ENCODE measurements at places on chromosomes 12 and 14.

DNA sequence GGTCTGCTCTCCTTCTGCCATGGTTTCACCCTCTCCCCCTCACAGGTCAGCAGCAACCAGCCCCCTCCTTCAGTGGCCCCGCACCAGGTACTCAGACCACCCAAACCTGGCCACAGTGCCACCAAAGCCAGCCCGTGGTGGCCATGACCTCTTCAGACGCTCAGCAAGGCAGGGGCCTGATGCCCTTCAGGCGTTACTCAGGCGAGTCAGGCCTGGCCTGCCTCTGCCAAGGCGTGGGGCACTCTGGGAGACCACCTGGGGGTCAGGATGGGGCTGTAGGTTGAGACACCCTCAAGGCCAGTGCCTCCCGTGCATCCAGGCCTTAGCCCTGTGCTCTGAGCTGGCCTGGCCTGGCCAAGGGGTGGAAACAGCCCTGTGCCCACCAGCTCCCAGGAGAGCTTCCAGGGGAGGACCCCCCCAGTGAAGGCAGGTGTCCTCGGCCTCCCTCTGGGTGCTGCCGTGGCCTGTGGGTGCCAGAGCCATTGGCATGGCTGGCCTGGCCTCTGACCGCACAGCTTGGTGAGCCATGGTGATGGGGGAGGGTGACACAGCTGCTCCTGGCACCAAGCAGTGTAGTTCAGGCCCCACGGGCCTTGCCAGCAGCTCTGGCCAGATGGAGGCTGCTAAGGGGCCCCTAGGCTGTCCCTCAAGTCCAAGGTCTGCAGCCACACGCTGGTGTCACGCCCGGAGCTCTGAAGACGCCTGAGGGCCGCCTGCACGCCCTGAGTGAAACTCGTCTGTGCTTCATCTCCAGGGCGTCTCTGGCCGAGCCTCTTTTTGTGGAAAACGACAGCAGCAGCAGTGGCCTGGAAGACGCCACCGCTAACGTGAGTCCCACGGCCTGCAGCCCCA is 15.1 kb downstream of the XRCC3 start:
- no peak for DNase-seq

DNA sequence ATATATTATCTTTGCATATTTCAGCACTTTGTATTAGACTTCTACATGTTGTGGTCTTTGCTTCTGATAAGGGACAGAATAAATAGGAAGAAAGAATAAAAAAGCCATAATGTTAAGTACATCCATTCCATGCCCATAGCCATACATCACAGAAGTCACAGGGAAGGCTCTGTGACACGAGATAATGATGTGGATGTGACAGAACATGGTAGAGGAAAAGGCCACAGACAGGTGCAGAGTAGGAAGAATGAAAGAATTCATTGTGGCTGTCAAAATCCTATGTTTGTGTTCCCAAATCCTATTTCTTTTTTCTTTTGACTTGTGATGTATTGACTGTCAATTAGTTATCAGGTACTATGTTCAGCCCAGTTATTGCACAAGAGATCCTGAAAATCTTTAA is 38.4 kb downstream of the BICD1 start:
- DNase-seq = no peak

DNA sequence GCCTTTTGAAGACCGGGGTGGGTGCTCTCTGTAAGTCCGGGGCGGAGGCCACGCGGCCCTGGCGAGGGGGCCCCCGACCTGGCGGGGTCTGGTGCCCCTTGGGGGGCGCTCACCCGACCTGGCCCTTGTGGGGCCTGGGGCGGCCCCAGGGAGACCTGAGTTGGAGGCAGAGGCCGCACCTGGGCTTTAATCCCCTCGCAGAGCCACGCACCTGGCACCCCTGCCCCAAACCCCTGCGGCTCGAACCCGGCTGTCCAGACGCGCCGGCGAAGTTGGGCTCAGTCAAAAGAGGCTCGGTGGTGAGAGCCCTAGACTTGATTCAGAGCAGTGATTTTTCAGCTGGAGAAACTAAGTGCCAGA is 267 bp downstream of the CFAP251 start:
- no peak for DNase-seq

GRCh38 chr12:67573566-67573965 is 75.0 kb upstream of the DYRK2 start:
- DNase-seq = no peak

- DNase-seq = no peak
Observed at GRCh38 chr14:104446611-104447010, 133.0 kb upstream of the C14orf180 start.

- DNase-seq = no peak
Observed at GRCh38 chr12:92193063-92193462, 47.4 kb upstream of the BTG1 start.

DNA sequence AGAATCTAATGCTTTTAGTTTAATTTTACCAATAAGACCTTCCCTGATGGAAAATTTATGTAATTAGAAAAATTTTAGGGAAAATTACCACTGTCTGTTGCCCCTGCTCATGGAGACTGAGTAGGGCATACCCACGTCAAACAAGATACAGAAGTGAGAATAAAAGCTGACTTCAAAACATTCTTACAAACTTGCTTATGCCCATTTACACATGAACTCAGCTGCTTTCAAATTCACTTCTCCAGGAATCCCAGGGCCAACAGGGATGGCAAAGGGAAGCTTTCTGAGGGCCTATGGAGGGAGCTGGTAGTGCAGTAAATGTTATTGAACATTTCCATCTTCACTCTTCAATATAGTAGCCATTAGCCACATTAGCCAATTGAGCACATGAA is 4.8 kb upstream of the NINJ2 start:
- DNase-seq = no peak

All from RWPE1 (cell line).